ENCODE measurements at places on chromosomes 7 and 10.
A peak's percentile ranks its signal among the peaks of the same experiment; 100 is the strongest.

DNA sequence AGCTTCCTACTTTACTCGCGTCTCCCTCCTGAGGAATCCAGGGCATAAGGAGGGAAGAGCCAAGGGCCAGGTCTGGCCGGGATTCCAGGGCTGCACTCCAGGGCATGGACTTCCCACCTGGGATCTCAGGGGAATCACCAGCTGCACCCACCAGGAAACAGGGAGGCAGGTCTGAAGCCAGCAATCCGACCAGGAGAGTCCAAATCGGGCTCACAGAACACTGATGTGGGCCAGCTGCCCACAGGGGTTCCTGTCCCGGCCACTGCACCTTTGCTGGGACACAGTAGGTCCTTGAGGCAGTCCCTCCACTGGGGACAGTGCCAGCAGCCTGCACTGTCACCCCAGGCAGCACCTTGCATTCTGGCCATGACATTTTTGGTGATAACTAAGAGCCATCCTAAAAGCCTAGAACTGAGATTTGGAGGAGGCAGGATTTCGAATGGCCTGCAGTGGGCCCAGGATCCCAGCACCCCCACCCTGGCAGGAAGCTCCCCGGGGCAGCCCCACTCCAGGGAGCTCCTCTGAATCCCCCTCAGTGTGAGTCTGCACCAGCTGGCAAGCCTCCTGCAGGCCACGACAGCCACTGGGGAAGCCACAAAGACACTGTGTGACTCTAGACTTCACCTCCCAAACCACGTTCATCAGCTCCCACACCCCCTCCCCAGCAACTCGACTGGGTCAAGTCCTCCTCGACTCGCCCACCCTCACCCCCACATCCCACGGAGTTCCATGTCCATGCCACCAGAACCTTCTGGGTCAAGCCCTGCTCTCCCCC is 71.5 kb upstream of the PPP2R2D start:
- no peak for DNase-seq

- DNase-seq = no peak
These were observed 61.3 kb downstream of the KAT6B start for GRCh38 chr10:74887614-74888284.

GRCh38 chr10:7471720-7472367 is 61.0 kb upstream of the SFMBT2 start:
- DNase-seq = peak; percentile 42

GRCh38 chr7:27928001-27928400 is 188.0 kb downstream of the TAX1BP1 start:
- no peak for DNase-seq

- no peak for DNase-seq
These were observed 349.4 kb downstream of the EXOC4 start for GRCh38 chr7:133602291-133602690.

DNA sequence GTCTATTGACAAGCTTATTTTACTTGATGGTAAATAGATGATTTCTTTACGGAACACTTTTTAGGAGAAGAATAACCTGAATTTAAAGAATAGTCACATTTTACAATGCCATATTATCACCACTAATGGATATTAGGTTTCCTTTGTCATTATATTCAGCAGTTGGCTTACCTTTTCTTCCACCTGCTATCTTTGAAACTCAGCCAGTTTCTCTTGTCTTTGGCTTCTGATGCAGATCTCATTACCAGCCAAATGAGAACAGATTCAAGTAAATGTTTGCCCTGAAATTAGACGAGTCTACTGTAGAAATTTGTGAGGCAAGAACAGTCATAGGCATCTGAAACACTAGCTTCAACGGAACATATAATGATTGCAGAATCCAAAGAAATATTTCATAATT is 85.5 kb upstream of the OIT3 start:
- no peak for DNase-seq

- DNase-seq = no peak
These were observed 44.8 kb upstream of the DNAAF5 start for GRCh38 chr7:681551-682307.

GRCh38 chr10:8331387-8331786 is 276.9 kb downstream of the GATA3 start:
- no peak for DNase-seq

- no peak for DNase-seq
These were observed 42.4 kb downstream of the VWA2 start for GRCh38 chr10:114281461-114281860.

- DNase-seq = peak; percentile 38
These were observed at the start of gene GIMAP1 for GRCh38 chr7:150716368-150716767. Gene GIMAP1 (plus strand): TSS chr7:150716613. CDS start chr7:150719048, 2,435 bp downstream.

DNA sequence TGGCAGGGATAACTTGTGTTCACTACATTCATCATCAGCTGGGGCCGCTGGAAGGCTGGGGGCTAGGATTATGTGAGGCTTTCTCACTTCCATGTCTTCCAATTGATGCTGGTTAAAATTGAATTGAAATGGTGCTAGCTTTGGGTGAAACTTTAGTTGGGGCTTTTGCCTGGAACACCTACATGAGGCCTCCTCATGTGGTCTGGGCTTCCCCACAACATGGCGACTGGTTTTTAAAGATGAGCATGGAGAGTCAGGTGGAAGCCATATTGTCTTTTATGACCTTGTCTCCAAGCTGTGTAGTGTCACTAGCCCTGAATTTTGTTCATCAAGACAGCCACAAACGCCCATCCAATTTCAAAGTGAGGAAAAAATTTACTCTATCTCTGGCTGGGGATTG is 1033.9 kb downstream of the TYW1 start:
- DNase-seq = no peak

DNA sequence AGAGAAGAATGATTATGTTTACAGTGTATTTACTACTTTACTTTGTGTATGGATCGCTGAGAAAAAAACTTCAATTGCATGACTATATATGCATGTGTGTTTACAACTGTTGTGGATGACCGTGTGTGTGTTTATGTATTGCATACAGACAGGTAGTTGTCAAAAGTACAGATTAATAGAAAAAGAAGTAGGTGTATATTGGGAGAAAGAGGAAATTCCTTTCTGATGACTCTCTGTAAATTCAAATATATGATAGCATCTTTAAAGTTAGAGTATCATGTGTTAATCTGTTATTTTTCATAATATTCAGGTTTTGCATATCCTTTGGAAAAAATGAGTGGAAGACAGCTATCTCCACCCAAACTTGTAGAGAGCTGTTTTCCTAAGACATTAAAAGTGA is 160.4 kb upstream of the AGR3 start:
- DNase-seq = no peak

DNA sequence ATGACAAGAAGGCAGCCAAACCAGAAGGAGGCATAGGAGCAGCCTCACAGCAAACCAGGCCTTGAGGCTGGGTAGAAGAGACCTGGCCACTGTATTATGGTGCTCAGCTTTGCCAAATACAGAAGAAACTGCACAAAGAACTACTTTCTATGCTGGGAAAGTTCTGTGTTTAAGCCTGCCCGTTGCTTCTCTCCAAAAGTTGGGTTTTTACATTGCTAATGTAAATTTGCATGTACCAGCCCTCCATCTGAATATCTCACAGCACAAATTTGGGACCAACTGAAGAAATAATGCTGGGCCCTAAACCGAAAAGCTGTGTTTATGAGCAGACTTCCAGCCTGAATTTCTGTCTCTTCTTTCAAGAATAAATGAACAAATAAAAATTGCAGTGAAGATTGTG is 145.0 kb downstream of the TFEC start:
- no peak for DNase-seq
